Stimulated activated CD4-positive, alpha-beta T cell treated with anti-CD3 and anti-CD28 coated beads, Interleukin-2, amount 100 ng/mL, for 24 hours (primary cell): ENCODE measurements at places on chromosomes 7 and 10.

GRCh38 chr7:223118-223800 is 30.9 kb downstream of the FAM20C start:
- no peak for DNase-seq

- peak; percentile 94 for DNase-seq
Observed at GRCh38 chr10:102241444-102242117, at the start of gene PITX3. Gene PITX3 (minus strand): TSS chr10:102241512. CDS start chr10:102232080, 9,432 bp downstream.

GRCh38 chr7:22640269-22640668 is 86.7 kb upstream of the IL6 start:
- DNase-seq = peak; percentile 44

DNA sequence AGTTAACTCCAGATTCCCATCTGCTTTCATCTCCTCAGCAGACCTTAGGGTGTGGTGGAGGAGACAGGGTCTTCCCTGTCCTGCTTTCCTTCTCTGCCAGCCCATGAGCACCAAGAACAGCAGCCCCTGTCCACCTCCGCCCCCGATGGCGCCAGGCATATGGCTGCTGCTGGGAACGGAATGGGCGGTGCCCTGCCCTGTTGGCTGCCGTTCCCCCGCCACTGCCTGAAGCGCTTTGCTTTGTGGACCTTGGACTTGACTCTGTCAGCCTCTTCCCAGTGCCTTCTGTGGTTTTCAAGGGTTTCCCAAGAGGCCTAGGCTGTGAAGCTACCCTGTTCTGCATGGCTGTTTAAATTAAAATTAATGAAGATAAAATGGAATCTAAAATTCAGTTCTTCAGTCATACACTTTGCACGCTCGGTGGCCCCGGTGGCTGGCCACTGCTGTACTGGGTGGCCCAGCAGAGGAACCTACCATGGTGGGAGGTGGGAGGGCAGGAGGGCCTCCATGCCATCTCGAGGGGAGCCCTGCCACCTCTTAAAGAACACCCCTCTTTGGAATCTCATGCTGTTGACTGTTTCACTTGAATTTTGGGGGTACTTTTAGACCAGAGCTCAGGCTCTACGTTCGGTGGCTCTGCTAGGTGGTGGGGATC is 78.7 kb downstream of the NKX6-2 start:
- DNase-seq = no peak

DNA sequence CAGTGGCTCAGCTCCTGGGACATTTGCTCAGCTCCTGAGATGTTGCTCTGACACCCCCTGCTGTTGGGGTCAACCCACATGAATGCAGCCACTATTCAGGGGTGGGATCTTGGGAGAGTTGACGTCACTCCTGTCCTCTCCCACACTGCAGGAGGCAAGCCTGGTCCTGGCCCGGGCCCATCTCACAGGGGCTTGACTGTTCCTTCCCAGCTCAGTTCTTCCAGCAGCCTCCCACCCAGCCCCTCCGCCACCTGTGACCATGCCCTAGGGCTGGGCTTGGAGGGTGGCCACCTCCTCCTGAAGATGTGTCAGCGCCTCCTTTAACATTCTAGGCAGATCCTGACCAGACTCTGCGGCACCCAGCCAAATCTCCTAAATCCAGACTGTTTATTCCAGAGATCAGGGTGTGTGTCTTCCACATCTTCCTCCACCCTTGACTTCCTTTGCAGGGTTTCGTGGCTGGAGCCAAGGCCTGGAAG is 19.1 kb upstream of the OPALIN start:
- no peak for DNase-seq

- no peak for DNase-seq
Observed at GRCh38 chr10:29358010-29358616, 69.2 kb downstream of the LYZL1 start.

DNA sequence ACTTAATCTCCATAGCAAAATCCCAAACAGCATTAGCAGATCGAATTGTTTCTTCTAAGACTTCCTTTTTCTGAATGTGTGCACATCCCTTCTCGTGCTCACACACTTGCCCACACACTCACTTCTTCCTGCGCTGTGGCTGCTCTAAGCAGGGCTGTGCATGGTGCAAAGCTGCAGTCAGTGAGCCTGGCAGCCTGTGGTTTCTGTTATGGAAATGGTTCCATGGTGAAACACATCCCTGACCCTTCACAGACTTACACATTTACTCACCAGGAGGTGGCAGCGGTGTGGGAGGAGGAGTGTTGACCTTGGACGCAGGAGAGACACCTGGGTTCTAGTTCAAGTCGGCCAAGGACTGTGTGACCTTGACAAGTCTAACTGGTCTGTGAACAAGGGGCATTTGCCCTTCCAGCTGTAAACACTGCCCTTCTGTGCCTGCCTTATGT is 24.9 kb downstream of the MTURN start:
- DNase-seq = no peak

GRCh38 chr7:139095194-139095659 is 14.3 kb downstream of the ZC3HAV1 start:
- DNase-seq = peak; percentile 65
